ENCODE measurements at places on chromosomes 16 and 17.

DNA sequence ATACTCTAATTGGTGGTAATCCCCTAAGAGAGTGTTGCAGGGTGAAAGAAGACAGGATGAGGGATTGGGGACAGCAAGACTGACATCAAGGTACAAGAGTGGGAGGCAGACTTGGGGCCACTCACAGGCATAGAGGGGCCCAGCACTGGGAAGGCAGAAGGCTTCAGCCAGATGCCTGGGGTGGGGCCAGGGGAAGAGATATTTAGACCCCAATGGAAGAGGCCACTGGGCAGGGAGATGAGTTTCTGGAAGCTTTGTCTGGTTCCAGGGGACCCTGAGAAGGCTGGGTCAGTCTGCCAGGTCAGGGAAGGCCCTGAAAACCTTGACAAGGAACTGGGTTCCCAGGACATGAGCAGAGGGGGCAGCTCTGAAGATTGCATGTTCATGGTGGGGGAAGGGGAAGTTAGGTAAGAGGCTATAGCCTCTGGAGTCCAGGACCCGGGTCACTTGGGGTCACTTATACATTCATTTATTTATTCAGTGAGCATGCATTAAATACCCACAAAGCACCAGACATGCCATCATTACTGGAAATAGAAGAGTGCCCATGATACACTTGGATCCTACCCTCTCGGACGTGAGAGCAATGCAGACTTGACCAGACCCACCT lies 92.9 kb downstream of the TMEM132E start:
- no peak for DNase-seq

- no peak for DNase-seq
Observed at GRCh38 chr17:688100-688989, 26.3 kb downstream of the VPS53 start.

DNA sequence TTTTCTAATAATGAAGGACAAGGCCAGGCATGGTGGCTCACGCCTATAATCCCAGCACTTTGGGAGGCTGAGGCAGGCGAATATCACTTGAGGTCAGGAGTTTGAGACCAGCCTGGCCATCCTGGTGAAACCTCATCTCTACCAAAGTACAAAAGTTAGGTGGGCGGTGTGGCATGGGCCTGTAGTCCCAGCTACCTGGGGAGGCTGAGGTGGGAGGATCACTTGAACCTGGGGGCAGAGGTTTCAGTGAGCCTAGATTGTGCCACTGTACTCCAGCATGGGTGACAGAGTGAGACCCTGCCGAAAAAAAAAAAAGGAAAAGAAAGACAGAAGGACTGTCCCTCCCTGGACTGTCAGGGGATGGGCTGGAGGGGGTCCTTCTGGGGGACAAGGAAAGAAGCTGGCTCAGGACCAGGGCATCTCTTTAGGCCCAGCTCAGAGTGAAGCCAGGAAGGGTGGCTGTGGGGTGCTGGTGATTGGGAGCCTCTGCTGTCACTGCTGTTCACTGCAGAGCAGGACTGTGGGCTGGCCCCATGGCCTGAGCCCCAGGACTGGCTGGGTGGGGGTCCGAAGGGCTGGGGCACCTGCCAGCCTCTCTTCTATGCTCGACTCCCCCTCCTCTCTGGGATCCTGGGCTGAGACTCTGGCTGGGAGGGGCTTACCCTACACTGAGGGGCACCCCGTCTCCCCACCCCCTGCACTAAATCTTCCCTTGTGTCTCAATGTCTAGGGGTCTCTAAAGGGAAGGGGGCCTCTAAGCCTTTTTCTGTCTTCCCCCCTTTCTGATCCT lies 909 bp upstream of the ARHGAP23 start:
- DNase-seq = no peak

DNA sequence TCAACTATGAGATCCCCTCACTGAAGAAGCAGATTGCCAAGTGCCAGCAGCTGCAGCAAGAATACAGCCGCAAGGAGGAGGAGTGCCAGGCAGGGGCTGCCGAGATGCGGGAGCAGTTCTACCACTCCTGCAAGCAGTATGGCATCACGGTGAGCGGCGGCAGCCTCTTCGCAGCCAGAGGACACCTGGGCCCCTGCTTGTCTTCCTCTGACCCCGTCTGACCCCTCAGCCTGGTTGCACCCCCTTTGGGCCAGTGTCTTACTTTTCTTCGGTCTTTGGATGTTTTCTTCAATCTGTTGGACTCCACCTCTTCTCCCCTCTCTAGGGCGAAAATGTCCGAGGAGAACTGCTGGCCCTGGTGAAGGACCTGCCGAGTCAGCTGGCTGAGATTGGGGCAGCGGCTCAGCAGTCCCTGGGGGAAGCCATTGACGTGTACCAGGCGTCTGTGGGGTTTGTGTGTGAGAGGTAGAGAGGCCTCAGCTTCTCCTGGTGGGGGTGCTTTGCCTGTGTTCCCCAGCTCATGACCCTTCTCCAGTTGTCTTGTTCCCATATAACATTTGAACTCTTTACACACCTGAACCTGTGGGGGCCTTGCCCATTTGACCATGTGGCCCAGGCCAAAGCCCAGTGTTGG lies 4.4 kb downstream of the CDK5RAP3 start:
- no peak for DNase-seq

GRCh38 chr16:72789465-72789864 lies 258.5 kb downstream of the ZFHX3 start:
- no peak for DNase-seq

DNA sequence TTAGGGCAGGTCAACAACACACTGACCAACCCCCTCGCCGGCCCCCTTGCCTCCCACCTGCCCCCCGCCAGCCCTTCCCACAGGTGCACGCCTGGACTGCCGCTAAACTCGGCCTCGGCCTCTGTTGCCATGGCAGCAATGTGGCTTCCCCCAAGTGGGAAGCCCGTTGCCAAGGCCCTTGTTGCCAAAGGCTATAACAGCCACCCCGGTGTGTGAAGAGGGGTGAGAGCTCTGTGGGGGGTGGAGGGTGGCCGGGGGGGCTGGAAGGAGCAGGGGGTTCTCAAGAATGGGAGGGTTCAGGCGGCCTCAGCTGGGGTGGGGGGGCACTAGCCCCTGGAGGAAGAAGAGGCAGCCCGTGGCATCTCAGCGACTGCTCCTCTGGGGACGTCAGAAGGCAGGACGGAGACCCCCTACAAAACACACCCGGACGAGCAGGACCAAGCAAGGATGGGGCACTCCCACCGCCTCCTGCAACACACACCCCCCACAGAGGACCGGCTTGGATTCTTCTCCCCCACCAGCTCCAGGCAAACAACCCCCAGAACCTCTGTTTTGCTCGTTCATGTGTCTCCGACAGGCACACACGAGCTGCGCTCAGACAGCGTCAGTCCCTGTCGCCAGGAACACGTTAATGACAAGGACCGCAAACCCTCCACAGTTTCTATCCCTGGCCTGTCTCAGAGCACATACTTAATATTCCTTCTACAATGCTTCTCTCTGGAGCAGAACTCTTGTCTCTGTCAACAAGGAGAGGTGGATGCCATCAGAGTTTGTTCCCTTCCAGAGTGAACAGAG lies 55.7 kb downstream of the ABR start:
- DNase-seq = no peak

- no peak for DNase-seq
Observed at GRCh38 chr17:34465789-34466188, 102.8 kb upstream of the CCL1 start.

DNA sequence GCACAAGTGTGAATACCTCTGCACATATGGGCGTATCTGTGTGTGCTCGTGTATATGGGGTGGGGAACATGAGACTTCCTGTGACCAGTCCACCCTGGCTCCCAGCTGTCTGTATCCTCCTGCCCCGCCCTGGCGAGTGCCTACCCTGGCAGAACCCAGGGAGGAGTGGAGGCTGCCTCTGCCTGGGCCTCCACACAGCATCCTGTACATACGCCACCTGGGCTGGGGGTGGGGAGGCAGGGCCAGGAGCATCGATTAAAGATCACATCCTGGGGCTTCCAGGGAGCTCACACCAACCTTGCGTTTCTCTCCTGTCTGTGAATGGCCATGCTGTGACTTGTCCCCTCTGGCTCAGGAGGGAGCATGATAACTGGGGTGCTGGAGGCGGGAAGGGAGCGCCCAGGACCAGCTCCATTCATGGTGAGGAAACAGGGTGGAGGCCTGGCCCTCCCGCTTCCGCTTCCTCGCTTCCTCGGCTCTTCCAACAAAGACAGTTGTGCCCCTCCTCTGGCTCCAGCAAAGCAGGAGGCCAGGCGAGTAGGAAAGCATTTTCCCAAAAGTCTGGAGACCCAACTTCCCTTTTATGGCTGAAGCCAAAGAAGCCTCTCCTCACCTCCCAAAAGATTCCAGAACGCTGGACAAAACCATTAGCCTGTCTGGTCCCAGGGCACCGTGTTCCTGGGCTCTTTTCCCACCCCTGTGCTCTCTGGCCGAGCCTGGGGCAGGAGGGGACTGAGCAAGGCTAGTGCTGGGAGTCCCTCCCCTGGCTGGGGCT lies 22.9 kb downstream of the ADAM11 start:
- no peak for DNase-seq

DNA sequence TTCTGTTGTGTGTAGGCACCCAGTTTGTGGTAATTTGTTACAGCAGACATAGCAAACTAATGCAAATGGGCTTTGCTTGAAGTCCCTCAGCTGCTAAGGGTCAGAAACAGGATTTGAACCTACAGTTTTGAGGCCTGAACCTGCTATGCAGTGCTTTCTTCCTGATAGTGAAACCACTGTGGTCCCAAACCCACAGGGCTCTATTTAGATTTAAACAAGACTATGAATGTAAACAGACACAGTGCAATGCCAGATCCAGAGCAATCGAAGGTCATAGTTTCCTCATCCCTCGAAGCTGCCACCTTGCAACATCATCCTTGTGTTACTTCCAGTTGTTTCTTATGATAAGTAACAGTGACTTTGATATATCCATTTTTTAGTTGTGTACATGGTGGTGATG lies 630.2 kb downstream of the WWOX start:
- DNase-seq = no peak

- DNase-seq = no peak
Observed at GRCh38 chr17:71338396-71338795, 782.4 kb upstream of the SOX9 start.

DNA sequence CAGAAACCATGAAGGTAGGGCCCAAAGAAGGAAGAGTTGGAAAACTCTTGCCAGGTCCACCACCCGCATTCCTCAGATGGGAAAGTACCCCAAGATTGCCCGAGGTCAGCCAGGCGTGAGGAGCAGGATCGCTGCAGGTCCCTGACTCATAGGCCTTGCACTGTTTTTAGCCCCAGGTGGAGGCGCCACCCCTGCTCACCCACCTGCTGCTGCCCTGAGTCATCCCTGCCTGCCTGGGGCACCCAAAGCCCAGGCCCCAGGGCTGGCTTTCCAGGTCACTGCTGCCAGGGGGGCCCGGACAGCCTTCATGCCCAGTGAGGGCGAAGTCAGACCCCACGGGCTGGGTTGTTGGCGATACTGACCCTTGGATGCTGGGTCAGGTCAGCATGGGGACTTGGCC lies 100.9 kb downstream of the AMFR start:
- no peak for DNase-seq

DNA sequence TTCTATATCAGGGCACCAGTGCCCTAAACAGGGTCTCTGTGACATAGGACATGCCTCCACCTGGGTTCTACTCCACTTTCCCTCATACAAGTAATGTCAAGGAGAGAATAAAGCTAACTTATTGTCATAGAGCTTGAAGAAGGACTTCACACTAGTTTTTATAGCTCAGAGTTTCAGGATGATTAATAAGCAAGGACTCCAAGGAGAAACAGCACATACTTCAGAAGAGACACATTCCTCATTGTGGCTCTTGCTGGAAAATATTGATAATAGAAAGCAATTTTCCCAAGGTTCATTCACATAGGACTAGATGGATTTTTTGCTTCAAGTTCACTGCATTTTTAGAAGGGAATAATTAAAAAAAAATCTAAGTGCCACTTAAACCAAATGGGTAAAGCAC lies 133.3 kb downstream of the CA10 start:
- no peak for DNase-seq

GRCh38 chr17:76735586-76736348 lies 1.4 kb downstream of the SRSF2 start:
- peak; percentile 25 for DNase-seq

DNA sequence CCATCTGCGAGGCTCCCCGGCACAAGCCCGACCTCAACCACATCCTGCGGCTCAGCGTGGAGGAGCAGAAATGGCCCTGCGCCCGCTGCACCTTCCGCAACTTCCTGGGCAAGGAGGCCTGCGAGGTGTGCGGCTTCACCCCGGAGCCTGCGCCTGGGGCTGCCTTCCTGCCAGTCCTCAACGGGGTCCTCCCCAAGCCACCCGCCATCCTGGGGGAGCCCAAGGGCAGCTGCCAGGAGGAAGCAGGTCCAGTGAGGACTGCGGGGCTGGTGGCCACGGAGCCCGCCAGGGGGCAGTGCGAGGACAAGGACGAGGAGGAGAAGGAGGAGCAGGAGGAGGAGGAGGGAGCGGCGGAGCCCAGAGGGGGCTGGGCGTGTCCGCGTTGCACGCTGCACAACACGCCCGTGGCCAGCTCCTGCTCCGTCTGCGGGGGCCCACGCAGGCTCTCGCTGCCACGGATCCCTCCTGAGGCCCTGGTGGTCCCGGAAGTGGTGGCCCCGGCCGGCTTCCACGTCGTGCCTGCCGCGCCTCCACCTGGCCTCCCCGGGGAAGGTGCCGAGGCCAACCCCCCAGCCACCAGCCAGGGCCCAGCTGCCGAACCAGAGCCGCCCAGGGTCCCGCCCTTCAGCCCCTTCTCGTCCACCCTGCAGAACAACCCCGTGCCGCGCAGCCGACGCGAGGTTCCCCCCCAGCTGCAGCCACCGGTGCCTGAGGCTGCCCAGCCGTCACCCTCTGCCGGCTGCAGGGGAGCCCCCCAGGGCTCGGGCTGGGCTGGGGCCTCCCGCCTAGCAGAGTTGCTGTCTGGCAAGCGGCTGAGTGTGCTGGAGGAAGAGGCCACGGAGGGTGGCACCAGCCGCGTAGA lies 13.1 kb upstream of the PRR35 start:
- peak; percentile 41 for DNase-seq
